ENCODE measurements at places on chromosomes 16 and 17. TPM values are rescaled to one million over a fixed set of nuclear protein-coding genes. Genes with fewer than 3 reads are reported as not detected.

MYCBPAP gene
- 1.6 TPM for polyA plus RNA-seq

HSPB9 gene
- 0.14 TPM for polyA plus RNA-seq

SLC9A5 gene
- 2.9 TPM for polyA plus RNA-seq

C16orf92 gene
- not detected for polyA plus RNA-seq

KRT25 gene
- polyA plus RNA-seq, result 0.07 TPM

KRTAP1-5 gene
- polyA plus RNA-seq, result not detected

TLCD2 gene
- polyA plus RNA-seq, result 5.9 TPM

NEUROD2 gene
- polyA plus RNA-seq, result 0.04 TPM

TMEM132E gene
- 4.5 TPM for polyA plus RNA-seq

TPSG1 gene
- polyA plus RNA-seq, result 0.54 TPM

MYO1D gene
- polyA plus RNA-seq, result 30.6 TPM

KRT40 gene
- not detected for polyA plus RNA-seq

DLX3 gene
- polyA plus RNA-seq, result 2.0 TPM

TBC1D3C gene
- polyA plus RNA-seq, result 0.24 TPM

KRTAP9-2 gene
- not detected for polyA plus RNA-seq

ENPP7 gene
- polyA plus RNA-seq, result 2.4 TPM

NPIPA2 gene
- polyA plus RNA-seq, result not detected

SOCS7 gene
- 18.6 TPM for polyA plus RNA-seq

GRAPL gene
- 1.00 TPM for polyA plus RNA-seq

TUBG1 gene
- polyA plus RNA-seq, result 53.5 TPM

SP2 gene
- polyA plus RNA-seq, result 20.1 TPM

SCPEP1 gene
- polyA plus RNA-seq, result 88.1 TPM

ALOX15 gene
- 0.43 TPM for polyA plus RNA-seq

Measured in right renal cortex interstitium (tissue), 3 donors.